ENCODE measurements at places on chromosomes 6 and 20.

- no peak for DNase-seq
These were observed 336.4 kb downstream of the CDH26 start for GRCh38 chr20:60294632-60295031.

- DNase-seq, result no peak
These were observed 74.0 kb upstream of the PTPN1 start for GRCh38 chr20:50436052-50436656.

- peak; percentile 76 for DNase-seq
These were observed 703 bp downstream of the EPHA7 start for GRCh38 chr6:93418408-93419303.

DNA sequence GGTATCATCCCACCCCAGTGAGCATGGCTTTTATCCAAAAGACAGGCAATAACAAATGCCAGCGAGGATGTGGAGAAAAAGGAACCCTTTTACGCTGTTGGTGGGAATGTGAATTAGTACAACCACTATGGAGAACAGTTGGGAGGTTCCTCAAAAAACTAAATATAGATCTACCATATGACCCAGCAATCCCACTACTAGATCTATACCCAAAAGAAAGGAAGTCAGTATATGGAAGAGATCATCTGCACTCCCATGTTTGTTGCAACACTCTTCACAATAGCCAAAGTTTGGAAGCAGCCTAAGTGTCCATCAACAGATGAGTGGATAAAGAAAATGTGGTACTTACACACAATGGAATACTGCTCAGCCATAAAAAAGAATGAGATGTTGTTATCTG, 5.9 kb upstream of the KIAA1755 start:
- DNase-seq, result no peak

GRCh38 chr20:32651537-32651936, 22.2 kb downstream of the C20orf203 start:
- DNase-seq, result no peak
